CD4-positive, alpha-beta T cell treated with Interferon gamma for 1 hour (primary cell): ENCODE measurements at places on chromosomes 12 and 14.

- no peak for DNase-seq
These were observed 184.3 kb upstream of the C14orf180 start for GRCh38 chr14:104395276-104395675.

- no peak for DNase-seq
These were observed 22.2 kb downstream of the NR2C1 start for GRCh38 chr12:95051241-95051640.

GRCh38 chr12:14976658-14977057, 3.8 kb downstream of the PDE6H start:
- DNase-seq: no peak

GRCh38 chr12:32024884-32025592, 65.8 kb downstream of the RESF1 start:
- DNase-seq: no peak

DNA sequence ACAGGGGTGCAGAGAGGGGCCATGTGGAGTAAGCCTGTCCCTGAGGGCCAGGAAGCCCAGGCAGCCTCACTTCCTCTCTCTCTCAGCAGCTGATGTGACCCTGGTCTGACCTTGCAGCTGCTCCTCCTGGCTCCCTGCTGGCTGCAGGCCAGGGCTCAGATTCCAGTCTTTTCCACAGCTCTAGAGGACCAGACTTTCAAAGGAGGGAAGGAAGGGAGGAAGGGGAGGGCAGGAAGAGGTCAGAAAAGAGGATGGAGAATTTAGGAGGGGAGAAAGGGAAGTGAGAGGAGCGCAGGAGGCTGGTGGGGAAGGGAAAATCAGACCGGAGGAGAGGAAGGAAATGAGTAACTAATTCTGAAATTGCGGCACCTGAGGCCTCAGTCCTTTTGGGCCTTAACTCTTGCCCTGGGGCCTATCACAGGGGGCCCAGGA, 40.9 kb upstream of the VASH1 start:
- peak; percentile 30 for DNase-seq
